ENCODE measurements at places on chromosomes 16 and 17.

DNA sequence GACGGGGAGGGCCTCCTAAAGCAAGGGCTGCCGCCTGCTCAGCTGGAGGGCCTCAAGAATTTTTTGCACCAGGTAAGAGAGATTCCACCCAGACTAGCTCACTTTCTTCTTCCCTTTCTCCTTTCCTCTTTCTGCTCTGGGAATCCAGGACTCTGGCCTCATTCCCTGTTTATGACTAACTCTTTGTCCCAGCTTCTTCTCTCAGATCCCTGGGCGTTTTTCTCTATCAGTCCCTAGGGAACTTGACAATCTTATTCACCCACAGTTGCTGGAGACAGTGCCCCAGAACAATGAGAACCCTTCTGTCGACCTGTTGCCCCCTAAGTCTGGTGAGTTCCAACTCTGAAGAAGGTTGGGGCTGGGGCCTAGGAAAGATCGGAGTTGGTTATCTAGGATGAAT lies 15.6 kb downstream of the CNTROB start:
- DNase-seq, result no peak

DNA sequence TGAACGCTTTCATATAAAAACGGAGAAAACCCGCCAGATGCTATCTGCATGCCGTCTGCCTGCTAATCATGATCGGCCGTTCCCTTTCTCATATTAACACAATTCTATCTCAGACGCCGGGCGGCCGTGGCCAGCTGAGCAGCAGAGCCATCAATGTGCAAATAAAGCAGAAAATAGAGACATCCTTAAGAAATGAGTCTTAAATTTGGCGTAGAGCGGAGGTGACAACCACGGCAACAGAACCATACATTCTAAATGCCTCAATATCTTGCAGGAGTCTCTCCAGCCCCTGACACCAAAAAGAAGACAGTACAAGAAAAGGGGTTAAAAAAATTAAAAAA lies 2.7 kb upstream of the IRX5 start:
- no peak for DNase-seq

GRCh38 chr16:1117176-1117900 lies 21.3 kb upstream of the C1QTNF8 start:
- DNase-seq, result no peak

GRCh38 chr17:77666881-77667395 lies 291.6 kb upstream of the TNRC6C start:
- no peak for DNase-seq

GRCh38 chr16:19868421-19868820 lies 16.2 kb downstream of the GPRC5B start:
- peak; percentile 58 for DNase-seq

DNA sequence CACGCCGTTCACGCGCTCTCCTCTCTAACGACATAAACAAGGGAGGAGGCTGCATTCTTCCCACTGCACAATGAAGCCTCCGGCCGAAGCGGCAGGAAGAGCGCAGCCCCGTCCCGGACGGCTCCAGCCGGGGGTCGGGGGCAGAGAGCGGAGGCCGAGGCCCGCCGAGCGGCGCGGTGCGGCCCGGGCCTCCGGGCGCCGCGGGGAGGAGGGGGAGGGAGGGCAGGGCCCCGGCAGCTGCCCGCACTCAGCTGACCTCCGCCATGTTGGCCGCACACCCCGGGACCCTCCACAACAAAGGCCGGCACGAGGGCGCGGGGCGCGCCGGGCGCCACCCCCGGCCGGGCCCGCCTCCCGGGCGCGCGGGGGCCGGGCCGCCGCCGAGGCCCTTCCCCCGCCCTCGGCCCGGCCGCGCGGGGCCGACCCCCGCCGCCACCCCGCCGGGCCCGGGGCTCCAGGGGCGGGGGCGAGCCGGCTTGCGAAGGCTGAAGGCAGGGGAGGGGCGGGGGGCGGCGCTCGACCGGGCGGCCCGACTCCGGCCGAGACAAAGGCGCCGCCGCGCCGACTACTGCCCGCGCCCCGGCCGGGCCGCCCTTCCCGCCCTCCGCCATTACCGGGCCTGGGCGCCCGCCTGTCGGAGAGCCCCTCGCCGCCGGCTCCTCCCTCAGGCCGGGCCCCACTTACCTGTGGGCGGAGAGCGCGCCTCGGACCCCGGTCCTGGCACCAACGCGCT lies 527 bp downstream of the SIAH1 start:
- DNase-seq, result no peak

DNA sequence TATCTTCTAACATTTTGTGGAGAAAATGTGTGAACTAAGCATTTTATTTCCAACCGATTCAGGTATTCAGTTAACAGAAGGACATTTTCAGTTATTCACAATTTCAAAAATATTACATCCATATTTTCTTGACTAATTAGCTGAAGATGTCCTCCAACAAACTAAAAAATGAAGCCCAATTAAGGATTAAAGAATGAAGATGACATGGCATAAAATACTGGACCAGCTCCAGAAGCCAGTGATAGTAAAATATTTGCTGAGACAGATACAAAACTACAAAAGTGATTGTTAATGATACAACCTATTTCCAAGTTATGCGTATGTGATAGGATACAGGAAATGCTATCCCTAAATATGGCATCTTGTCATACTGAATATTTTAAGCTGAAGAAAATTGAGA lies 48.6 kb downstream of the PMP22 start:
- no peak for DNase-seq

GRCh38 chr17:71184716-71185115 lies 936.1 kb upstream of the SOX9 start:
- DNase-seq, result no peak

GRCh38 chr16:20940871-20941635 lies 40.5 kb downstream of the LYRM1 start:
- no peak for DNase-seq

- no peak for DNase-seq
These were observed 34.4 kb upstream of the RGS9 start for GRCh38 chr17:65102788-65103187.

DNA sequence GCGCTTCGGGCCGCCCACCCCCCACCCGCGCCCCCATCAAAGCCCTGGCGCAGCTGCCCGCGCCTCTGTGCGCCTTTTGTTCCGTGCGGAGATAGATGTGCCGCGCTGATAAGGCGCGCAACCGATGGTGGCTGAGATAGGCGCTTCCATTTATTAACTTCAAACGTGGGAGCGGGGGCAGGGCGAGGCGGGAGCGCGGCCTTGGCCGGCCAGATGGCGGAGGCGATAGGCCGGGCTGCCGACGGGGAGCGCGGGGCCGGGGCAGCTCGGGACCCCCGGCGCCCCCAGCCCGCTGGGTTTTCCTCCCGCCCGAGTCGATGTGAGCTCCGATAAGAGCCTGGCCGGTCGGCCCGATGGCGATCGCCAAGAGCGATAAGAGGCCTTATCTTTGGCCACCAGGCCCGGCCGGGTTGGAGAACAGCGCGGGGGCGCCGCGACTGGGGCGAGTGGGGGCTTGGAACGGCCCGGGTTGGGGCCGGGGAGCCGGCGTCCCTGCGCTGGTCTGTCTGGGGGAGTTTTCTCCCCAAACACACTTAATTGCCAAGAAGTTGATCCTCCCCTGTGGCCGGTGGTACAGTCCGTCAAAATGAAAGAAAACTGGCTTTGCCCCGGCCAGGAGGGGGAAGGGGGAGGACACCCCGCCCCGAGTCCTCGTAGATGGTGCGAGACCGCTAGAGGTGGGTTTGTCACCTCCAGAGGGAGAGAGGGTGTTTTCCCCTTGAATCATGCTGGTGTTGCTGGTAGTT lies 2.7 kb downstream of the ZFPM1 start:
- no peak for DNase-seq

GRCh38 chr17:44774271-44775135 lies 15.7 kb downstream of the ADAM11 start:
- no peak for DNase-seq

DNA sequence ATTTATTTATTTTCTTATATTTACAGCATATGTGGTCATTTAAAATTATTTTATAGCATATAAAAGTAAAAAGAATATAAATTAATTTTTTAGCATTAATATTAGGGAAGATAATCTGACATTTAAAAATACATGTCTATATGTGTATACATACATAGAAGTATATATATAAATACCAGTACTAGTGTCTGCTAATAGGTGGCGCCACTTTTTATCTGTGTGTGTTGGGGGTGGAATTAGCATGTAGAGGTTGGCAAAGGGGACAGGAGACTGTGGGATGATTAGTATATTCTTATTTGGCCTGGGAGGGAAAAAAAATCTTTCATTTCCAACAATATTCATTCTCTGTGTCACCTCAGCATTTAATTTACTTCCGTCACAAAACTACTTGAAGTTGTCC lies 359.1 kb downstream of the WWOX start:
- DNase-seq, result no peak

GRCh38 chr16:84369938-84370627 lies 1.7 kb downstream of the ATP2C2 start:
- DNase-seq, result peak; percentile 67

DNA sequence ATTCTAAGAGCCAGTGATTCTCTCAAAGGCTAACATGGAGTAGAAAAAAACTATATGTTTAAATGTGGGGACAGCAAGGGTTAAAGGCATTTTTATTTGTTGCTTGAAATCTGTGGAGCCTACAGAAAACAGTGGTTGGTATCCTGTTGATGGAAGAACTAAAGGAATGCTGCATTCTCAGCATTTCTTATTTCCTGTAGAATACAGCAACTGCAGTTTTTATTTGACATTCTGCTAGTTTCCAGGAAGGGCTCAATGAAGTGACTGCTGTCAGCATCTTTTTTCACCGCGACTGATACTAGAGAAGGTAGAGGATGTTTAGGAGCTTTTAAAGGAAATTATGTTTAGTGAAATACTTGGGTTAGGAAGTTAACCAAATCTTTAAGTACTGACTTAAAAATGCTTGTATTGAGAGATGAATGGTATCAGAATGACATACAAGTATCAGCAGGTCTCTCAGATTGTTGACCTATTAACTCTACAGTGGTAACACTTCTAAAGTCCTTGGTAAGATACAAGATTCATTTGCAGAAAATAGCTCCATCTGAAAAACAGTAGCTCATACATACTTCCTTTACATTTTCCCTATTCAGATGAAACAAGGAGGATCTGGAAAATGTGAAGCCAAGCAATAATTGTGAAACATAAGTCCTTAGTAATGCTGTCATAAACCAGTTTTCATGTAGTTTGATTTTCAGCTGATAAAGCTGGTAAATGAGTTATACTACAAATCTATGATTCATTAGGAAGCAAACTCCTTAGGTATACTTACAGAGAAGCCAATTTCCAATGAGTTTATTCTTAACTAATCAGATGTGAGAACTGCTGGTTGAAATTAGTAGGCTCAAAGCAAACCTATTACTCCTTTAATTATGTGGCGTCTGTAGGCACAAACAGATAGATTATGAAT lies 15.2 kb downstream of the CLTC start:
- no peak for DNase-seq

GRCh38 chr16:58035356-58036170 lies 10.0 kb downstream of the MMP15 start:
- DNase-seq, result no peak

- no peak for DNase-seq
These were observed 16.1 kb downstream of the HSD11B2 start for GRCh38 chr16:67446968-67447507.

DNA sequence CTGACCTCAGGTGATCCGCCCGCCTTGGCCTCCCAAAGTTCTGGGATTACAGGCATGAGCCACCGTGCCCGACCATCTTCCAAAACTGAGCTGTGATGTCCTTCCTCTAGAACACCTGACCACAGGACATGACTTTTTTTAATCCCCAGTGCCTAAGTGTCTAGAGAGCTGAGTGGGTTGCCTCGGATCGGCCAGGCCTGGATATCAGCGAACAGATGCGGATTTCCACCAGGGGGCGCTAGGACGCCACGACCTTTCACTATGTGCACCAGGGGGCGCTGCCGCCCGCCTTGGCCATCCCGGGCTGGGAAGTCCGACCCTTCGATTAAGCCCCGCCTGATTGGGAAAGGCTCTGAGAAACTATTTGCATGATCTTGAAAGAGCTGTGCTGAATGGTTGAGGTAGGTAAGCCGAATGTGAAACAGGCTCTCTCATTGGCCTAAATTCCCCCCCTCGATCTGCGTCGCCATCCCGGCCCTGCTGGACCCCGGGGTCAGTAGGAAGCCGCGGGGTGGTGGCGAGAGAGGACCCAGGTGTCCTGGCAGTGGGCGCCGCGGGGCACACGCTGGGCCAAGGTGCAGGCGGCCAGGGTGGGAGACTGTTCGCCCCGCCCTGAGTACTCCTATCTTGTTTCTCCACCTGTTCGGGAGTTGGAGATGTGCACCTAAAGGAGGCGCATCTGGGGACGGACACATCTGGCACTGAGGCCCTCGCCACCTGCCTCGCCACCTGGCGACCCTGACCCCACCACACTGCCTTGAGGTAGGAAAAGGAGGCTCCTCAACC lies at the start of gene ACBD4:
Gene ACBD4, plus strand, starts transcription at position 496 of the 786 bp plus-strand sequence. CDS start 458 bp downstream, outside the sequence.
- peak; percentile 95 for DNase-seq

GRCh38 chr17:44793885-44794842 lies 35.4 kb downstream of the ADAM11 start:
- no peak for DNase-seq

GRCh38 chr17:41750862-41751261 lies 16.4 kb upstream of the HAP1 start:
- no peak for DNase-seq

GRCh38 chr17:76643553-76644148 lies at the start of gene ST6GALNAC1:
Gene ST6GALNAC1 (minus strand): TSS chr17:76643757. CDS start chr17:76643638, 119 bp downstream.
- DNase-seq, result peak; percentile 88

- no peak for DNase-seq
These were observed 56.7 kb upstream of the MED9 start for GRCh38 chr17:17420082-17420481.

DNA sequence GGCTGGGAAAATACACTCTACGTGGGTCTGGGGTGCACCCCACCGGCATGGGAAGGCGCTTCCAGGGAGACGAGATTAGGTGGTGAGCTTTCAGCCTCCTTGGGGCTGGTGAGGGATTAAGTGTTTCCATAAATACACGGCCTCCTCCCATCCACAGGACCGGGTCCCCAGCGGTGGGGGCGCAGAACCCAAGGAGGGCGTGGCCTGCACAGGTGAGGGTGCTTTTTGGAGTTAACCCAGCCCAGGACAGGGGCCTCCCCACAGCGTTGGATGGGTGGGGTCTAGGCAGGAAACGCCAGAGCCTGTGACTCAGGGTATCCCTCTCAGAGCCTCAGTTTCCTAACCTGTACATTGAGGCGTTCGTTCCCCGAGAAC lies 1.1 kb downstream of the C16orf74 start:
- DNase-seq, result no peak
